ENCODE measurements at places on chromosomes 6 and 20. TPM values are rescaled to one million over a fixed set of nuclear protein-coding genes. Genes with fewer than 3 reads are reported as not detected.

FNDC11 gene
- total RNA-seq: 10.6 TPM

ASCC3 gene
- 29.4 TPM for total RNA-seq

PPP1R18 gene
- 56.2 TPM for total RNA-seq

INSM1 gene
- not detected for total RNA-seq

ADGRB3 gene
- not detected for total RNA-seq

GSTA1 gene
- total RNA-seq: not detected

LRFN2 gene
- total RNA-seq: not detected

CASS4 gene
- 0.15 TPM for total RNA-seq

MUC21 gene
- total RNA-seq: not detected

ENPP5 gene
- 8.0 TPM for total RNA-seq

LIN28B gene
- not detected for total RNA-seq

SLC22A2 gene
- not detected for total RNA-seq

ULBP3 gene
- 4.2 TPM for total RNA-seq

GDAP1L1 gene
- not detected for total RNA-seq

LTA gene
- total RNA-seq: not detected

- no peak for DNase-seq
Measured at GRCh38 chr20:48076747-48077146, 291.5 kb upstream of the SULF2 start.

DNA sequence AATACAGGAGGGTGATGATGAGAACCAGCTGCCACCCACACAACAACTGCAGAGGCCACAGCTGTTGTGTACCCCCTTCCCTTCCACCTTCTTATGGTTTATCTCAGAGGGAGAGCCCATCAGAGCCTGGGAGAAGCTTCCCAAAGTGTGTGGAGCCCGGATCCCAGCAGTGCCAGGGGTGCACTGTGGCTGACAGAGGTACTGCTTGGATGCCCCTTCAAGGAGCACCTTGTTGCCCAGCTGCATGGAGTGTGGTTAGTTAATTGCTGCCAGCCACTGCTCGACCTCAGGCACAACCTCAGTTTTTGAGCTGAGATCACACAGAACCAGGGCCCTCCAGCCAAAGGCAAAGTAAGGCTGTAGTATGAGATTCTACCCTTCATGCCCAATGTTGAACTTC lies 13.0 kb downstream of the PI3 start:
- no peak for DNase-seq

GRCh38 chr6:13307508-13307995 lies 20.8 kb downstream of the TBC1D7 start:
- no peak for DNase-seq

GRCh38 chr6:125596020-125596419 lies 153.4 kb upstream of the HEY2 start:
- no peak for DNase-seq

DNA sequence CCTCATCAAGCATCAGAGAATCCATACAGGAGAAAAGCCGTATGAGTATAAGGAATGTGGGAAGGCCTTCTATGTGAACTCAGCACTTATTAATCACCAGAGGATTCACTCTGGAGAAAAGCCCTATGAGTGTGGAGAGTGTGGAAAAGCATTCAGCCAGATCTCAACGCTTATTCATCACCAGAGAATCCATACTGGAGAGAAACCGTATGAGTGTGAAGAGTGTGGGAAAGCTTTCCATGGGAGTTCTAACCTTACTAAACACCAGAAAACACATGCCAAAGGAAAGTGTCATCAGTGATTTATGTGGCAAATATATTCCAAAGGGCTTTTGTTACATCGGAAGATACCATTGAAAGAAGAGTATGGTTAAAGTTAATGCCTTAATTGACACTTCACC lies 25.4 kb downstream of the ZKSCAN8 start:
- DNase-seq: no peak

- no peak for DNase-seq
Measured at GRCh38 chr6:119012521-119012920, 65.9 kb downstream of the FAM184A start.

GRCh38 chr6:147003186-147003585 lies 201.0 kb upstream of the STXBP5 start:
- DNase-seq: no peak

GRCh38 chr6:124373386-124373785 lies 569.7 kb downstream of the NKAIN2 start:
- DNase-seq: no peak

- DNase-seq: no peak
Measured at GRCh38 chr6:34029489-34030280, 116.2 kb downstream of the GRM4 start.

GRCh38 chr6:47915017-47915416 lies 133.2 kb downstream of the OPN5 start:
- no peak for DNase-seq

DNA sequence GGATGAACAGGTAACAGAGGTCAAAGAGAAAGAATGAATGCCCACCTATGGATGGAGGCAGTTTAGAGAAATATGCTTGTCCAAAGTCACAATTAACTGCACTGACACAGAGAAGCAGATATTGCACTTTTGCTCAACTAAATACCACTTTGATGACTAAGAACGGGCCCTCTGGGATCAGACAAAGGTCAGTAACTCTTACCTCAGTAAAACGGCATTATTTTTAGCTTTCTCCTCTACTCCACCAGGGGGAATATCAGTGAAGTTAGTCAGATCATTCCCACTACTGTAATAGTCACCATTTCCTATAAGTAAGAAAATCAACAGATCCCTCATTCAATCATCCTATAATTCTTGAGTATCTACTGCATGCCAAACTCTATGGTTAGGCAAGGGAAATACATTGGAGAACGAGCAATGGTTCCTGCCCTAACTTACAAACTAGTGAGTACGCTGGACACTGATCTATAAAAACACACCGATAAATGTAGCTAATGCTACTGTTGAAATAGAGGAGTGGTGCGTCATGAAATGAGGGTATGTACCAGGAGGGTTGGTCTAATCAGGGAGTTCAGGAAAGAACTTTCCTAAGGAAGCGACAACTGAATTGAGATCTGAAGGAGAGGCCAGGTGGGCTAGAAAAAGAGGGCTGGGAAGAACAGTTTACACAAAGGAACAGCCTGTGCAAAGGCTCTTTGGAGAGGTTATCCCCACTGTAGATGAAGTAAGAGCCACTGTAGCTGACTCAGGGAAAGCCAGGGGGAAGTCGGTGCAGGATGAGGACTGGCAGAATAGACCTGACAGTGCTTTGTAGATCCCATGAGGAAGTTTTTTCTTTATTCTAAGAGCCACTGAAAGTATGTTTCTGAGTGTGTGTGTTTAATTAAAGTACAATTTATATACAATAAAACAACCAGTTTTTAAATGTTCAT lies 9.2 kb downstream of the ECI2 start:
- DNase-seq: peak; percentile 18

DNA sequence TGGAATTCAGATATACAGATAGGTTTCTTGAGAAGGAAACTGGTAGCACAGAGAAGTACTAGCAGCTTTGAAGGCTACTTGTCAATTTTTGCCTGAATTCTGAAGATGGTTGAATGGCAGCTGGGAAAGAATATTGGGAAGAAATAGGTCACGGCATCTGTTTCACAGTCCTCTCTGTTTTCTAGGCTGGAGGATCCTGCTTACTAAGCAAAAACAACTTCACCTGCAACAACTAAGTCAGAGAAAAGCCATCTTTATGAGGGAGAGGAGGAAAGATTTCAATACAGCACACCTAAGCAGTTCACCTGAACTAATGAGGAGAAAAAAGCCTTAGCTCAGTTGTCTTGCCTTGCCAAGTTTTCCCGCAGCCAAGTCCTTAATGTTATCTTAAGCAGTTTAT lies 975.5 kb upstream of the EPHA7 start:
- no peak for DNase-seq

- DNase-seq: no peak
Measured at GRCh38 chr20:34078540-34078939, 33.5 kb downstream of the EIF2S2 start.

DNA sequence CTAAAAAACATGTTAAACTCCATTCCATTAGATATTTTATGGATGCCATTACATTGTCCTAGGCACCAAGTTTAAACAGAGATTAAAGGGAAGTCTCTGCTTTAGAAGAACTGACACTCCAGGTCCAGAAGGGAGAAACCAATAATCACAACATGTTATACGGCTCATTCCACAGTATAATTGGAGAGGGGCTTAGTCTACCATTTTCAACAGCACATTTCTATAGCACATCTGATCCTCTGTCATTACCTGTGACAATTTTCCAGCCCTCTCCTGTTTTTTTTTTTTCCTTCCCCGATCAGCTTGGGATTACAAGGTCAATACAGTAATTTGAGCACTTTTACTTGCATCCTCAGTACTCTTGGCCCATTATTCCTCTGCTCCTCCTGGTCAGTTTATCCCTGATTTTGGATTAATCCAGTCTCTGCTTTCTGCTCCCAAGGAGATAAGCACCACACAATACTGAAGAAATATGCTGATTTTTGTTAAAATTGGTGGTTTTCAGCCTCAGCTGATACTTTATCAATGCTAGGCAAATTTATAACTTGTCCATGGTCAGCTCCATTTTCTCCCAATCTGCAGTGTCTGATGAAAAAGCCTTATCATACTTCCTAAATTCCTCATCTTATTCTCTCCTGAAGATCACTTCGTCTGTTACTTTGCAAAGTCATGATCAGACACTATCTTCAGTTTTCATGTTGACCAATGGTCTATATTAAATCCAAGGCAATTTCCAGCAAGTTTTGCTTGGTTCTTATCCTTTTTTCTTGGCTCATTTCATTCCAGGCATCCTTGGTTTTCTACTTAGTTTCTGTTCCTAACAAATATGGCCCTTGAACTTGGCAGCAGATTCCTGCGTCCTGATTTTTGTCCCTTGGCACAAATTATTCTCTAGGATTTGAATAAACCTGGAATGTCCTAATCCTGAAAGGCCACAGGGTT lies 30.8 kb upstream of the SYNCRIP start:
- DNase-seq: no peak

- no peak for DNase-seq
Measured at GRCh38 chr6:63882208-63882607, 246.6 kb downstream of the PHF3 start.

GRCh38 chr6:69220375-69220774 lies 576.4 kb downstream of the LMBRD1 start:
- no peak for DNase-seq

GRCh38 chr6:141669141-141669540 lies 463.6 kb upstream of the GJE1 start:
- no peak for DNase-seq

DNA sequence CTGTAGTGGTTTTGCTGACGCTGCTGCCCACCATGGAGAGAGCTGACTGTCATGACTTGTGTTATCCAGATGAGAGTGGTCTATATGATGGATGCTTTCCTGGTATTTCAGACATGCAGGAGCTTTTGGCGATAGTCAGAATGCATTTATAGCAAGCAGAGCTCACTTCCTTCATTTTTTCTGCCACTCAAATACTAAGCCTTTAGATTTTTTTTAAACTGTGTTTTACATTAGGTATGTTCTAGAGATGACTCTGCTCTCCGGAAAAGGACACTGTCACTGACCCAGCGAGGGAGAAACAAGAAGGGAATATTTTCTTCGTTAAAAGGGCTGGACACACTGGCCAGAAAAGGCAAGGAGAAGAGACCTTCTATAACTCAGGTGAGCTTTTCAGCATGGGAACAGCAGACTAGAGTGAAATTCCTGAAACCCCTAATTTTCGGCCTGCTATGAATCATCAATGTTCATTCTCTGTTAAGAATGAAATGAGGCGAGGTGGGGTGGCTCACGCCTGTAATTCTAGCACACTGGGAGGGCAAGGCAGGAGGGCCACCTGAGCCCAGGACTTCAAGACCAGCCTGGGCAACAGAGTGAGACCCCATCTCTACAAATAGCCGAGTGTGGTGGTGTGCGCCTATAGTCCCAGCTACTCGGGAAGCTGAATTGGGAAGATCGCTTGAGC lies 98.6 kb upstream of the CLDN20 start:
- no peak for DNase-seq

DNA sequence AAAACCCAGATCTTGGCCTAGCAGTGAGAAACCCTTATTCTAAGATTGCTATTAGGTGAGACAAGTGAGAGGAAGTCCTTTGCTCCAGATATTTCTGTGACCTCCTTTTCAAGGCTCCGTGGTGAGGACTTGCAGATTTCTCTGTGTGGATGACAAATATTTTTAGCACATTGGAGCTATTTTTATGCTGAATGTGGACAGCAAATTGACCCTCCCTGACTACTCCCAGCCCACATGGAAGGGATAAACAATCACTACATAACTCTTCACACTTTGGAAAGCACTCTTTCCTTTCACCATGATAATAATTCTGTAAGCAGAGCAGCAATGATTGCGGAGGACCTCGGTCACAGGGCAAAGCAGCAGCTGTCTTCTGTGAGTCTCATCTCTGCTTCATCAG lies 88.0 kb upstream of the ADGRF1 start:
- no peak for DNase-seq

DNA sequence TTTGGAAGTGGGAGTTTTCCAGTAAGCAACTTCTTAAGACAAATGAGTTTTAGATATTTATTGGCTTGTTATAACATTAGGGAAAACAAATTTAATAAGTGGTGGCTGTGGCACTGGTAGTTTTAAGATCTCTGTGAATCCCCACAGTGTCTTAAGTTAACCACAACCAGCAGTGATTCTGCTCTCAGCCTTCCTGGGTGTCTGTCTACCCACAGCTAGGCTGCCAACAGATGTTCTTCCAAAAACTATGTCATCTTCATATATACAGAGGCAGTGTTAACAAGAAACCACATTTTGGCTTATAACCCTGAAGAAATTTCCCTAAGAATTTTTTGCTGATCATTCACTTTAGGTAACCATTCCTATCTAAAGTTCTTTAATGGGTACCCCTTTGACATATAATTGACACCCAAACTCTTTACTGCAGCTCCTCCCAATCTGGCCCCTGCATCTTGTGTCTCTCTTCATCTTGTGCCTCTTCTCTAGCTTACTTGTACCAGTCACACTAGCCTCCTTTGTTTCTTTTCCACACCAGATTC lies 52.7 kb downstream of the TOP1 start:
- DNase-seq: no peak

DNA sequence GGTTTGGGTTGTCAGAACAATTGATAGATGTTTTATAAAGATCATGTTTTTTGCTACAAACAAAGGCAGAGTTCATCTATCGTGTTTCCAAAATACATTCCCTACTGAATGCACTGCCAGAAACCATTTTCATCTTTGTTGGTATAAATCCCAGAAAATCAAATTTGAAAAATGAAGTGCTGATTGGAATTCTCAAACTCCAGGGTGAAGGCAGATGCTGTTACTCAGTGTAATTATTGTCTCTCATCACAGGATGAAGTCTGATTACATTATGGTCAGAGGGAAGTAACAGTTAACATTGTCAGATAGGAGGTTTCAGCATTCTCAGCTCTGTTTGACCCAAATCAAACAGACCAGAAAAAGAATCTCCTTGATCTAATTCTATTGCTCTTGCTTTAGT lies 198.4 kb upstream of the KCNK16 start:
- no peak for DNase-seq

All from PC-9 (cell line).